Activated effector memory CD4-positive, alpha-beta T cell treated with anti-CD3 and anti-CD28 coated beads, Interleukin-2, amount 50 U/mL, for 16 hours (primary cell): ENCODE measurements at places on chromosomes 11 and 22.
A peak's percentile ranks its signal among the peaks of the same experiment; 100 is the strongest.

GRCh38 chr22:39384750-39385480 lies 14.7 kb upstream of the TAB1 start:
- no peak for DNase-seq

- DNase-seq = no peak
Measured at GRCh38 chr11:69791276-69792180, 16.4 kb upstream of the FGF4 start.

DNA sequence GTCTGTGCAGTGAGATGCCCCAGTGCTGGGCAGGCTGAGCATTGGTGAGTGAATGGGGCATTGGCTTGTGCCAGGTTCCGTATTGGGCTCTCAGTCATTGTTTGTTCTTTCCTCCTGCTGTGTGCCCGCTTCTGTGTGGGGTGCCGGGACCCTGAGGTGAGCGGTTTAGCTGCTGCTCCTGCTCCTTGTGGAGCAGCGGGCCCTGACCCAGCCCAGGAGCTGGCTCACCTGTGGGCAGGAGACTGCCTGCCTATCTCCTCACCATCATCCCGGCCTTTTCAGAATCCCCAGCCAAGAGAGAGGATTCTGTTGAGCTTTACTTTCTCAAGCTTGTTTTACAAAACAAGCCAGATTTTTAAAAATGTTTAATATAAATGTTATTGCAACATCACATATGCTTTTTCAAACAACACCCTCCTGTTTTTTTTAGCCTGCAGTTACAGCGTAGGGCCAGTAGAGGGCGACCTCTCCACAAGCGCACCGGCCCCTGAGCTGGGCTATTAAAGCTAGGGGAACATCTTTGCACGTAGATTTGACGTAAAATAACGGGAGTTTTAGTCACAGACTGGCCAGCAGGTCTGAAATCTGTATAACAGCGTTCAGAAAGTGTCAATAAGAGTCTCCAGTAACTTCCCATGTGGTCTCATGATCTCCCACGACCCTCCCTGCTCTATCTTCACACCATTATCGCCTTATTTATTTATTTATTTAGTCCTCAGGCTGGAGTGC lies 25.1 kb upstream of the RELT start:
- DNase-seq = peak; percentile 82

DNA sequence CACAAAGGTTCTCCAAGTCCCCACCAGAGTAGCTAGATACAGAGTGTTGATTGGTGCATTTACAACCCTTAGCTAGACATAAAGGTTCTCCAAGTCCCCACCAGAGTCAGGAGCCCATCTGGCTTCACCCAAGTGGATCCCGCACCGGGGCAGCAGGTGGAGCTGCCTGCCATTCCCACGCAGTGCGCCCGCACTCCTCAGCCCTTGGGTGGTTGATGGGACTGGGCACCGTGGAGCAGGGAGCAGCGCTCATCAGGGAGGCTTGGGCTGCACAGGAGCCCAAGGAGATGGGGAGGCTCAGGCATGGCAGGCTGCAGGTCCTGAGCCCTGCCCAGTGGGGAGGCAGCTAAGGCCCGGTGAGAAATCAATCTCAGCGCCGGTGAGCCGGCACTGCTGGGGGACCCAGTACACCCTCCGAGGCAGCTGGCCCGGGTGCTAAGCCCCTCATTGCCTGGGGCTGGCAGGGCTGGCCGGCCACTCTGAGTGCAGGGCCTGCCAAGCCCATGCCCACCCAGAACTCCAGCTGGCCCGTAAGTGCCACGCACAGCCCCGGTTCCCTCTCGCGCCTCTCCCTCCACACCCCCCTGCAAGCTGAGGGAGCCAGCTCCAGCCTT lies 404.1 kb downstream of the METTL15 start:
- no peak for DNase-seq

GRCh38 chr22:36065775-36066544 lies 37.3 kb upstream of the RBFOX2 start:
- DNase-seq = peak; percentile 84

DNA sequence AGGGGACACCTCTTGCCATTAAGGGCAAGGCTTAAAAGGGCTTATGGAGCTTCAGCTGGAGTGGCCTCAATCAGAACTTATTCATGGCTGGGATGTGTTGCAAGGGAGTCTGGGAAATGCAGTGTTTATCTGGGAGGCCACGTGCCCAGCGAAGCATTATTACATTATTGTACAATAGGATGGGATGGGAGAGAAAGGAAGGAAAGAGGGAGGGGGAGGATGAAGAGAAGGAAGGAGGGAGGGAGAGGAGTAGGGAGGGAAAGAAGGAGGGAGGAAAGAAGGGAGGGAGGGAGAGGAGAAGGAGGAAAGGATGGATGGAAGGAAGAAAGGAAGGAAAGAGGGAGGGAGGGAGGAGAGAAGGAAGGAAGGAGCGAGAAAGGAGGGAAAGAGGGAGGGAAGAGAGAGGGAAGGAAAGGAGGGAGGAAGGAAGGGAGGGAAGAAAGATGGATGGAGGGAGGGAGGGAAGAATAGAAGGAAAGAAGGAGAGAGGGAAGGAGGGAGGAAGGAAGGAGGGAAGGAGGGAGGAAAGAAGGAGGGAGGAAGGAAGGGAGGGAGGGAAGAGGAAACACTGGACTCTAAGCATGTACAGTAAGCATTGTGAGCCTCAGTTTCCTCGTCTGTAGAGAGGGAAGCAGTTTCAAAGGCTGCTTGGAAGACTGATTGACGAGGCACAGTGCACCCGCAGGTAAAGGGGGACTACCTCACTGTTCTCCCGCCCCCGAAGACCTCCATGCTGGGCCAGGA lies 62.2 kb downstream of the MYEOV start:
- DNase-seq = no peak

DNA sequence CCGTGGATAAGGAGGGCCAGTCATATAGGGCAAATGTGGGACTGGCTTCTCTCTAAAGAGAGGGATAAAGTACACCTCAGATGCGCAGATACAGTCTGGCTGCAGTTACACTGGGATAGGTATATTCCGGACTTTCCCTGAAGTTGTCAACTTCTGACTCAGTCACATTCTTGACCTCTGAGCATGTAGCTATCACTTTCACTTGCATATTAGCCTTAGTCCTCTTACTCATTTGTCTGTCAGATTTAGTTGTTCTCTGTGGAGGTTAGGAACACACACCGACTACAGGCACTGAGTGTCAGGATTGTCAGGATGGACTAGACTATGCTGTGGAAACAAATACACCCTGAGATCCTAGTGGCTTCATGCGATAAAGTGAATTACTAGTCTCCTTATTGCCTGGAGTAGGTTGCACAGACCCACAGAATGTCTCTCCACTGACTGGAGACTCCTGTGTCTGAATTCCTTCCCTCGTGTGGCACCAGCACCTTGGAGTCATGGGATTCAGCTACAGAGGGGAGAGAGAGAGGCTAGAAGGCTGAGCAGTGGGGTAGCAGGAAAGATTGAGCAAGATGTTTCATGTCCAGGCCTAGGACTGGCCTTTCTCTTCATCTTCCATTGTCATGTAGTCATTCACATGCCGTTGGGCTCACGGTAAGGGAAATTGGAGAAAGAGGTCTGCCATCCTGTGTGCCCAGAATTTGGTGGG lies 654.3 kb downstream of the NTM start:
- no peak for DNase-seq

GRCh38 chr22:35959121-35959800 lies 69.4 kb downstream of the RBFOX2 start:
- no peak for DNase-seq

GRCh38 chr11:66322732-66323427 lies 6.0 kb upstream of the CD248 start:
- DNase-seq = no peak

DNA sequence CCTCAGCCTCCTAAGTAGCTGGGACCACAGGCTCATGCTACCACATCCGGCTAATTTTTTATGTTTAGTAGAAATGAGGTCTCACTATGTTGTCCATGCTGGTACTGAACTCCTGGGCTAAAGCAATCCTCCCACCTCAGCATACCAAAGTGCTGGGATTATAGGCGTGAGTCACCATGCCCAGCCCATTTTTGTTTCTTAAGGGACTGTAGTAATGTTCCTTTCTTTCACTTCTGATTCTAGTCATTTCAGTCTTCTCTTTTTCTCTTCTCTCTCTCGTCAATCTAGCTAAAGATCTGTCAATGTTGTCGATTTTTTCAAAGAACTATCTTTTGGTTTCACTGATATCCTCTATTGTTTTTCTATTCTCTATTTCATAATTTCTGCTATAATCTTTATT lies 111.0 kb upstream of the APOA1 start:
- no peak for DNase-seq

- no peak for DNase-seq
Measured at GRCh38 chr22:32342977-32343376, 14.7 kb upstream of the RFPL3 start.

DNA sequence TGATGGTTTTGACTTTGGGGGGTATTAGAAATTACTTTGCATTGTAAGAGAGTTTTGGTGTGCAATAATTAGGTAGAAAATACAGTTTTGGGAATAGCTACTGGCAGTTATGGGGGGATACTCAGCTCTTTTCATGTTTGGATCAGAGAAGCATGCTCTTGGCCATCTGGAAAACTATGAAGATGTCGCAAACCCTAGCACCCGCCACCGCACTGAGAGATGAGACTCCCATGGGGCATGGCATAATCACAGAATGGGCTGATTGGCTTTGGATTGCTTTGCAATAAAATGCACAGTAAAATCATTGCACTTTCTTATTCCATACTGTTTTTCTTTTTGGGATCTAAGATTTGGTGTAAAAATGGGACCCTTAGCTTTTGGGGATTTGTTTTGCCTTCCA lies 43.5 kb upstream of the SLC5A12 start:
- DNase-seq = no peak

GRCh38 chr11:119513131-119513805 lies 90.3 kb upstream of the THY1 start:
- DNase-seq = no peak

GRCh38 chr11:47278058-47278457 lies 8.1 kb downstream of the MADD start:
- no peak for DNase-seq

- no peak for DNase-seq
Measured at GRCh38 chr11:2708757-2709281, 9.0 kb upstream of the KCNQ1OT1 start.

- DNase-seq = peak; percentile 89
Measured at GRCh38 chr11:69122630-69123431, 32.9 kb upstream of the SMIM38 start.

DNA sequence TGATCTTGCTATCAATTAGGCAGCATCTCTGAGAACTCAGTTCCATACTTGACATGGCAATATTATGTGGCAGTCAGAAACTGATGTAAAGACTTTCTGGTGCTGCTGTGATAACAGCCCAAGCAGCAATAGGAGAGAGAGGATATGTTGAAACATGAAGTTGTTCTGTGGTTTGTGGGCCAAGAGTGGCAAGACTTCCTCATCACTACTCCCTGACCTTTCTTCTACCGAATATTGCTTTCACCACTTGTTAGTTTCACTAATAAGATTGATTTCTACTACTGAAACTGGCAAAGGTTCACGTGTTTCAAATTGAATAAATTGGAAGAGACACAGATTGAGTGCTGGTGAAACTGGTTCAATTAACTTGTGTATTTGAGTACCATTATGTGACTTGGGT lies 852.6 kb upstream of the RAG2 start:
- no peak for DNase-seq

- no peak for DNase-seq
Measured at GRCh38 chr11:132256528-132257279, 886.3 kb downstream of the NTM start.

GRCh38 chr22:50396751-50397370 lies 53.7 kb downstream of the PPP6R2 start:
- no peak for DNase-seq

GRCh38 chr22:46894081-46894671 lies 131.7 kb downstream of the TBC1D22A start:
- no peak for DNase-seq

- no peak for DNase-seq
Measured at GRCh38 chr22:24416095-24416494, 11.3 kb upstream of the ADORA2A start.

DNA sequence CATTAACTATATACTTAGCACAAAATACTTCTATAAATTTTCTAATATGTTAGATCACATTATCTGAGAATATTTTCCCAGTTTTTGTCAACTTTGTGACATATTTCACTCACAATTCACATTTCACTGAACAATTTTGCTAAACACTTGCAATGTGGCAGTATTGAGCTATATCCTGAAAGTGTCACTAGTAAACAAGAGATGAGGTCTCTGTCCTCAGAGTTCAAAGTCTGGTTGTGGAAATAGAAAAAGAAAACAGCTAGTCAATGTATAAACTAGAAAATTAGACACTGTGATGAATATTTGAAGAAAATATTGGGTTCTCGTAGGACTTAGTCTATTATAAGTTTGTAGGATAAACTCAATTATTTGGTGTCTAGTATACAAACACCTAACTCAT lies 87.4 kb upstream of the CHORDC1 start:
- DNase-seq = no peak

- no peak for DNase-seq
Measured at GRCh38 chr11:125457814-125458343, 38.2 kb downstream of the FEZ1 start.

DNA sequence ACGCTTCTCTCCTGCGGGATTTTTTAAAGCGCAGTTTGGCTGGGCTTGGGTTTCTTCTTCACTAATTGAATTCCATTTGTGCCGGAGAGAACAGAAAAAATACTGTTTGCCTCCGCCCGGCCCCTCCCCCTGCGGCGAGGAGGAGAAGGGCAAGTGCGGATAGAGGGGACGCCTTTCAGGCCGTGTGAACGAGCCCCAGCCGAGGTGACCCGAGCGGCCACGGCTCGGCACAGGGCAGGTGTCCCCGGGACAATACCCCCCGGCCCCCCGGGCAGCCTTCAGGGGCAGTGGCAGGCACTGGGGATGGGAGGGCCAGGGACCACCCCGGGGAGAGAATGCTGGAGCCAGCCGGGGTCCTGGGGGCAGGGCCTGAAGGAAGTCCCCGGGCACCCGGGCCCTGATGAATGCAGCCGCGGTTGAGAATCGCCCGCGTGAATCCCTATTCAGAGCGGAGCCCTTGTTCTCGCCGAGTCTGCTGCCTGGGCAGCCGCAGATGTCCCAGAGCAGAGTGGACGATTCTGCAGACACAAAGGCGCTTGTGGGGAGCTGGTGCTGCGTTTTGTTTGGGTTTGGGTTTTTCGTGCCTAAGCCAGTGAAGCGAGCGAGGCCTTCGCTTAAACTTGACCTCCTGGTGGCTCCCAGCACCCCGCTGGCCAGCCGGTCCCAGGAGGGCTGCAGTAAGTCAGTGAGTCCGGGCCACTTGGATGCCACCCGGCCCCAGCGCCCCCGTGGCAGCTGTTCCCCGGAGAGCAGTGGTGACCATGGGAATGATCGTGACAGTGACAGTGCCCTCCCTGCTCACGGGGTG lies 96.0 kb downstream of the WNT7B start:
- peak; percentile 44 for DNase-seq

- DNase-seq = no peak
Measured at GRCh38 chr22:27782088-27782487, 19.5 kb downstream of the MN1 start.

DNA sequence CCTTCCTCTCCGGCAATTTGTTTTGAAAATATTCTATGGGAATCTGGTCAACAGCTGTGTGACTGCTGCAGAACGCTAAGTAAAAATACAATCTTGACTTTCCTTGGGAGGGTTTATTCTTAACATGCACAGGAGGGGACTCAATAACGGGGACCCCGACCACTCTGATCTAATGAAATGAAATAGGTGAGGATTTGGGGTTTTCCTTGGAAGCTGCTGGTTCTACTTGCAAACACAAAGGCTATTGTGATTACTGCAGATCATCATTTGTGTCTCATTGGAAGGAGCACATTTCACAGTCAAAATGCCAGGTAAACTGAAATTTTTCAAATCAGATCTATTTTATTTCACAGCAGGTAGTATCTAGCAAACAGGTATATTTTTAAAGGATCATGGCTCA lies 366.1 kb downstream of the SHANK2 start:
- DNase-seq = no peak

- DNase-seq = no peak
Measured at GRCh38 chr11:117731722-117732290, 65.2 kb downstream of the DSCAML1 start.

GRCh38 chr11:131303611-131304119 lies 66.8 kb upstream of the NTM start:
- DNase-seq = no peak
